Stimulated activated CD8-positive, alpha-beta memory T cell treated with anti-CD3 and anti-CD28 coated beads, Interleukin-15, amount 100 ng/mL, for 4 hours (primary cell): ENCODE measurements at places on chromosomes 4 and X.

GRCh38 chr4:152581536-152582160 is 45.8 kb upstream of the FBXW7 start:
- no peak for DNase-seq

GRCh38 chrX:123339221-123339905 is 155.3 kb downstream of the GRIA3 start:
- DNase-seq = no peak

GRCh38 chr4:121226362-121226761 is 62.2 kb upstream of the TNIP3 start:
- no peak for DNase-seq

GRCh38 chrX:119381349-119381944 is 17.7 kb upstream of the SLC25A43 start:
- DNase-seq = no peak

GRCh38 chr4:183631577-183632198 is 27.3 kb downstream of the RWDD4 start:
- DNase-seq = no peak
